Pancreas (tissue), 10 donors: ENCODE measurements at places on chromosomes 5 and 9. TPM values are rescaled to one million over a fixed set of nuclear protein-coding genes. Genes with fewer than 3 reads are reported as not detected.

NR2F1-AS1 gene
- 2.1 TPM for total RNA-seq

IFNK gene
- not detected for total RNA-seq

GRCh38 chr9:27385606-27386322, 88.8 kb upstream of the EQTN start:
- DNase-seq: peak; percentile 72
- no peaks in the 10 kb centered on the region for H3K27me3 ChIP-seq
- no peaks in the 10 kb centered on the region for H3K36me3 ChIP-seq
- H3K4me3 ChIP-seq: no peak overlapping the region

DNA sequence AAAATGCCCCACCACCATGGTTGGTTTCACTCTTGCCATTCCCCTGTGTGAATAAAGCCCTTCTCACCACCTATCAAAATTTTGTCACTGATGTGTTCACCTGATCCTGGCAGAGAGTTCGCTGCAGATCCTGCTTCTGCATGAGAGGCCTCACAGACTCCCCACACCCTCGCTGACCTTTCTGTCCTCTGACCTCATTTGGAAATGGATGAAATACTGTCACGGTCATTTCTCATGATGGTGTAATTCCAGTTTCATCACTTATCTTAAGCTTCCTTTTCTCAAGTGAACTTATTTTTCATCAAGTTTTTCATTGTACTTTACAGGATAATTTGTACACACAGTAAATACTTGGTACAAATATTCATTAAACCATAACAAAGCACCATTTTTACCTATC, 131.3 kb downstream of the FRMD3 start:
- DNase-seq: no peak
- H3K4me1 ChIP-seq: no peaks in the 10 kb centered on the region
- H3K4me3 ChIP-seq: no peak overlapping the region
- no peaks in the 10 kb centered on the region for H3K27me3 ChIP-seq

DNA sequence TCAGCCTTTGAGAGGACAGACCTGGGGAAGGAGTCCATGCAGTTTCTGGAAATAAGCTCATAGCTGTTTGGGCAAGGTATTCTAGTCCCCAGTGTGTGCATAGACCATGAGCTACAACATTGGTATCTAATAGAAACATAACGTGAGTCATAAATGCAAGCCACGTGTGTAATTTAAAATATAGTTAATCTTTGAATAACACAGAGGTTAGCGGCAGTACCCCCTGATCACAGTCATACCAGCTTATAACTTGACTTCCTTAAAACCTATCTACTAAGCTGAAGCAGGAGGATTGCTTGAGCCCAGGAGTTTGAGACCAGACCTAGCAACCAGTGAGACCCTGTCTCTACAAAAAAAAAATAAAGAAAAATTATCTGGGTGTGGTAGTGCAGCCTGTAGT, 46.4 kb upstream of the CPEB4 start:
- H3K36me3 ChIP-seq: no peaks in the 10 kb centered on the region
- H3K27me3 ChIP-seq: no peaks in the 10 kb centered on the region
- no peak overlapping the region for H3K27ac ChIP-seq
- H3K4me3 ChIP-seq: no peak overlapping the region

- no peaks in the 10 kb centered on the region for H3K36me3 ChIP-seq
- no peaks in the 10 kb centered on the region for H3K27me3 ChIP-seq
- no peak overlapping the region for H3K27ac ChIP-seq
Measured at GRCh38 chr5:142689081-142689480, 3.2 kb upstream of the FGF1 start.
